BJ (cell line): ENCODE measurements at places on chromosomes 7 and 10. TPM values are rescaled to one million over a fixed set of nuclear protein-coding genes. Genes with fewer than 3 reads are reported as not detected.

The GIMAP4 gene
- not detected in 2 replicates for polyA plus RNA-seq

The ELMO1 gene
- not detected in 2 replicates for polyA plus RNA-seq

The ADAM22 gene
- polyA plus RNA-seq = 0.04 and 0.06 TPM in 2 replicates

The TIMM23B gene
- 11.4 and 16.2 TPM in 2 replicates for polyA plus RNA-seq

The SCIN gene
- polyA plus RNA-seq = 0.06 and 0.17 TPM in 2 replicates

The LRRD1 gene
- 0.06 TPM in 1 of 2 replicates, not detected in the other for polyA plus RNA-seq

The MMD2 gene
- not detected in 2 replicates for polyA plus RNA-seq

The ITIH5 gene
- 8.9 and 10.3 TPM in 2 replicates for polyA plus RNA-seq

The TDRD1 gene
- polyA plus RNA-seq = 0.01 TPM in 1 of 2 replicates, not detected in the other

The LRRC61 gene
- polyA plus RNA-seq = 0.56 and 0.85 TPM in 2 replicates

The FZD8 gene
- polyA plus RNA-seq = 0.18 and 0.31 TPM in 2 replicates

The HYAL4 gene
- not detected in 2 replicates for polyA plus RNA-seq

The EGR2 gene
- 1.1 and 1.9 TPM in 2 replicates for polyA plus RNA-seq

The PPP1R3A gene
- not detected in 2 replicates for polyA plus RNA-seq

The C7orf33 gene
- not detected in 2 replicates for polyA plus RNA-seq

The TNKS2 gene
- 16.6 and 29.3 TPM in 2 replicates for polyA plus RNA-seq

The DNAJC1 gene
- 33.2 and 35.2 TPM in 2 replicates for polyA plus RNA-seq

The SVIL gene
- 5.1 and 5.7 TPM in 2 replicates for polyA plus RNA-seq

The LMOD2 gene
- not detected in 2 replicates for polyA plus RNA-seq

The NKX1-2 gene
- not detected in 2 replicates for polyA plus RNA-seq

The AS3MT gene
- polyA plus RNA-seq = 3.0 and 4.5 TPM in 2 replicates

The ANKRD7 gene
- not detected in 2 replicates for polyA plus RNA-seq

The FGL2 gene
- polyA plus RNA-seq = 0.01 TPM in 1 of 2 replicates, not detected in the other

The CPA1 gene
- polyA plus RNA-seq = 0.10 TPM in 1 of 2 replicates, not detected in the other

The AKR1C3 gene
- polyA plus RNA-seq = 0.26 and 0.43 TPM in 2 replicates

The FOXL3 gene
- not detected in 2 replicates for polyA plus RNA-seq

The SKIDA1 gene
- polyA plus RNA-seq = 0.27 and 0.60 TPM in 2 replicates

The MNX1 gene
- not detected in 2 replicates for polyA plus RNA-seq

The PDE1C gene
- 19.6 and 32.4 TPM in 2 replicates for polyA plus RNA-seq

The SUFU gene
- polyA plus RNA-seq = 5.3 and 8.5 TPM in 2 replicates

The GJD4 gene
- polyA plus RNA-seq = not detected in 2 replicates

The CPA2 gene
- polyA plus RNA-seq = not detected in 2 replicates

The ABCB4 gene
- polyA plus RNA-seq = 1.2 and 1.9 TPM in 2 replicates

The ZNF503 gene
- 0.45 and 0.51 TPM in 2 replicates for polyA plus RNA-seq

The NACAD gene
- polyA plus RNA-seq = 0.36 and 0.54 TPM in 2 replicates
